Activated CD8-positive, alpha-beta memory T cell treated with anti-CD3 and anti-CD28 coated beads for 4 hours (primary cell): ENCODE measurements at places on chromosomes 1 and 21.

GRCh38 chr1:87426463-87427249 is 98.0 kb downstream of the LMO4 start:
- no peak for DNase-seq

GRCh38 chr1:55204997-55205396 is 10.2 kb downstream of the USP24 start:
- no peak for DNase-seq

DNA sequence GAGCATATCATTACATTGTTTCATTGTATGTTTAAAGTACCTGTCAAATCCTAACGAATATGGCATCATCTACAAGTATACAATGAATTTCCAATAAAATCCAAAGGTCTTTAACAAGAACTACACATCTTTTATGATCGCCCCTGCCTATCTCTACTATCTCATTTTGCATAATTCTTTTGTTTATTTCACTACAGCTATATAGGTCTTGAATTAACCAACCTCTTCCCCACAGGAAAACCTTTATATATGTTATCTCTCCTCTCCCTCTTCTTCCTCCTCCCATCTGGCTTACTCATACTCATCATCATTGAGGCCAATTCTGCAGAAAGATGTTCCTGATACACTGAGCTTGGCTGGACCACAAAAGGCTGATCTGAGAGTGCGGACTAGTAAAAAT is 175.5 kb downstream of the DENND1B start:
- DNase-seq, result no peak

GRCh38 chr1:168905633-168906032 is 176.6 kb upstream of the DPT start:
- no peak for DNase-seq

DNA sequence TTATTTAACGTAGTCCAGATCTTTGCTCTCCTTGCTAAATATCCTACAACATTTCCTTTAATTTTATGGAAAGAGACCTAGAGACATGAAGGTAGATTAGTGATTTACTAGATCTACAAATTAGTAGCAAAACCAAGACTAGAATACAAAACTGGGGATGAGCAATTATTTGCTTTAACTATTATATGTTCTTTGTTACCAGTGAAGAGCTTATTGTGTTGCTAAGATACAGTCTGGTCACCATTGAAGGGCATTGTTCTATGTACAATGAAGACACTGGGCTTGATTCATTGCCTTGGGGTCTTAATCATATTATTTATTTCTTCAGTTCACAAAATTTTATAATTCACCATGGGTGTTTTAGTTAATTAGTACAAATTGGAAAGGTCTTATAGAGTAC is 88.3 kb downstream of the S1PR1 start:
- DNase-seq, result no peak

DNA sequence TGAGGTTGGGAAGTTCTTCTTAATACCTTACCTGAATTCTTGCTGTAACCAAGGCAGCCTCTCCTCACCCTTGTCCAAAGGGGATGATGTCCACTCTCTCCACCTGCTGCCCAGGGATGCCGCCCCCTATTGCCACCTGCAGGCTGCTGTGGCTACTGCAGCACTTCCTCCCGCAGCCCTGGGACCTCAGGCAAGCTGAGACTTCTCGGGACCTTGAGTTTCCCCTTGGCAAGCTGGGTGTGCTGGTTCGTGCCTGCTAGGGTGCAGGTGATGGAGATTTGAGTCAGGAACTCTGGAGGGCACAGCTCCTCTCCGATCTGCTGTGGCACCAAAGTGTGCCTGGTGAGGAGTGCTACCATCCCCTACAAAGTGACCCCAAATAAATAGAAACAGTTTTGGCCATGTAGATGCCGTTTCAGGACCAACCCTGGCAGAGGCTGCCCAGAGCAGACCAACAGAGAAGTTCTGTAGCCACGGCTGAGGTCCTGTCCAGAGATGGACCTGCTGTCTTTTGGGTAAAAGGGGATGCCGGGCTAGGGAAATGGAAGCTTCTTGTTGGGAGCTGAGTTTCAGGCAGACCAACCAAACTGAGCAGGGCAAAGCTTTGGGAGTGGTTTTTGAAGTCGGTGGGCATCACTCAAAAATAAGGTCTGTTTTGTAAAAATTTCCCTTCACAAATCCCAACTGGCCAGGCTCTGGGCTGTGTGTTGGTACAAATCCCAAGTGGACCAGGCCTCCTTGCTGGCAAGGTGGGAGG is 31.7 kb downstream of the RUNX3 start:
- DNase-seq, result no peak

DNA sequence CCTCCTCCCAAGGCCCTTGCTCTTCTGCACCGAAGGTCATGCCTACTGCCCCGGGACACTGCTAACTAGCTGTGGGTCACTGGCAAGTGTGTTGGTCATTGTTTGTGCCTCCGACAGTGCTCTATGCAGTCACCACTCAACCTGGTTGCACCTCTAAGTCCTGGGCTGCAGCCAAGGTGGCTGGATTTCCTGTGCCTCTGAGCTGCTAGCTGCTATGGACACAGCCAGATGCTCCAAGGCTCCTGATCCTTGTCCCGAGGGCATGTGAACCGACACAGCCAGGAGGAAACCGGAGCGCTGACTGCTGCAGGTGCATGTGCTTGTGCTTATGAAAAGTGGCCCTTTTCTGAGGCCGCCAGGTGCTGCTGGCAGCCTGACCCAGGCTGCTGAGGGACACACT is 14.7 kb upstream of the SPOCD1 start:
- DNase-seq, result no peak

- no peak for DNase-seq
These were observed 9.3 kb downstream of the DMAP1 start for GRCh38 chr1:44222397-44223186.

- no peak for DNase-seq
These were observed 121.9 kb downstream of the CYYR1 start for GRCh38 chr21:26451081-26451740.

- DNase-seq, result no peak
These were observed 8.4 kb upstream of the USP33 start for GRCh38 chr1:77768006-77768405.

DNA sequence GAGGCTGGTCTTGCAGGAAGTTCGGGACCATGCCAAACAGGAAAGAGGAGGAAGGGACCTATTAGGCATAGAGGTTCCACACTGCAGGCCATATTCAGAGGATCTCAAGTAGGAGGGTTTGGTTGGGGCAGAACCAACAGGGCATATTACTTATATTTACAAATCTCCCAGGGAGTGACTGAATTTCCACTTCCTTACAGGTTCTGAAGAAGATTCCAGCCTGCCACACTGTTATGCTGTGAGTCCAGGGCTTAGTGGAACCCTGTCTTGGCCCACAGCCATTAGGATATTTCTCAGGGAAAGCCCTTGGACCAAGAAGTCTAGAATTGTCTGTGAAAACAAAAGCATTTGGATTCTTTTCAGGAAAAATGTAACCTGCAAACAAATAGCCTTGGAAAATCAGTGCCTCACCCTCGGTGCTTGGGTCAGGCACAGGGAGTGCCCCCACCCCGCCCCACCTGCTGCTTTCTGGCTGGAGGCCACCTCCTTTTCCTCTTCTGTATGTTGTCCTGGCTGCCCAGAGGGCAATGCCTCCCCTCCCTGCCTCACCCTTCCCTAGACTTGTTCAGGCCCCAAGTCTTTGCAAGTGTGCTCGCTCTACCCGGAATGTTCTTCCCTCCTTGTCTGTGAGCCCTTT is 41.0 kb upstream of the JUN start:
- DNase-seq, result no peak

- no peak for DNase-seq
These were observed 870.7 kb downstream of the BRINP3 start for GRCh38 chr1:189606795-189607476.

GRCh38 chr1:15692121-15692682 is 8.1 kb downstream of the PLEKHM2 start:
- no peak for DNase-seq

- DNase-seq, result no peak
These were observed 45.7 kb downstream of the PTGFR start for GRCh38 chr1:78536427-78536826.

GRCh38 chr1:93244298-93245069 is 64.0 kb downstream of the CCDC18 start:
- no peak for DNase-seq

DNA sequence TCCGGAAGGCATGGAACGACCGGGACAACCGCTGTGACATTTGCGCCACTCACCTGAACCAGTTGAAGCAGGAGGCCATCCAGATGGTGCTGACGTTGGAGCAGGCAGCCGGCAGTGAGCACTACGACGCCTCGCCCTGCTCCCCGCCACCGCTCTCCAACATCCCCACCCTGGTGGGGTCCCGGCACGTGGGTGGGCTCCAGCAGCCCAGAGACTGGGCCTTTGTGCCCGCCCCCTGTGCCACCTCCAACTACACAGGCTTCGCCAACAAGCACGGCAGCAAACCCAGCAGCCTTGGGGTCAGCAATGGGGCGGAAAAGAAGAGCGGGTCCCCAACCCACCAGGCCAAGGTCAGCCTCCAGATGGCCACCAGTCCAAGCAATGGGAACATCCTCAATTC is 212.1 kb downstream of the KIF26B start:
- no peak for DNase-seq

DNA sequence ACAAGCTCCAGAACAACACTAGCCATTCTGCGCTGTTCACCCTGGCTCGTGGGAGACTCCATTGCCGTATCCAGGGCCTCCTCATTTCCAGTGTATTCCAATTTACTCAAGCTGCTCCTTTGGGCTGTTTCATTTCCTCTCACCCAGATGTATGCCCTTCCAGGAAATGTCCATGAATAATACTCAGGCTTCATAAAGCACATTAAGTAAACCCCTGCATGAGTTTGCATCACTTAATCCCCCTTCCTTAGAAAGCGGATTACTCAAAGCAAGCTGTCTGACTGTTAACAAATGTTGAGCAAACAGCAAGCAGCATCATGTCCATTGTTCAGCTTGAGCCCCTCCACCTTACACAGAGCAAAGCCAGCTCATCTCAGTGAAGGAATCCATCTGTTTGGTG is 403.6 kb upstream of the PBX1 start:
- no peak for DNase-seq

- DNase-seq, result no peak
These were observed at the start of gene RXRG for GRCh38 chr1:165444897-165445370. Gene RXRG (minus strand): TSS chr1:165445126. CDS start chr1:165444893, 233 bp downstream.

- DNase-seq, result no peak
These were observed 36.4 kb downstream of the IGFN1 start for GRCh38 chr1:201226859-201227488.

- DNase-seq, result no peak
These were observed 22.8 kb downstream of the NEK7 start for GRCh38 chr1:198179556-198179981.

GRCh38 chr1:109995536-109995935 is 11.0 kb downstream of the AHCYL1 start:
- no peak for DNase-seq

DNA sequence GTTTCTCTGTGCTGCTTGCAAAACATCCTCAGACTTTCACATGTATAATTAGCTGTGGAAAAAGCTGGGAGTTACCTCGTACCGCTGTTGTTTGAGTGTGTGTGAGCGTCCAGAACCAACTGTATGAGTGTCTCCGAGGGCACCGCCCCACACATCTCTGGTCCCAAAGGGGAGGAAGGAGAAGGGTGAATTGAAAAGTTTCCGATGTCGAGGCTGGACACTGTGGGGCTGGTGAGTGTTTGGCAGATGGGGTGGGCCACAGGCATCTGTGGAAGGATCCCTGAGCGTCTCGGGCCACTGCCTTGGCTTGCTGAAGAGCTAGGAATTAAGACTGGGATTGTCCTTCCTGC is 1.2 kb downstream of the ATP2B4 start:
- no peak for DNase-seq

- DNase-seq, result no peak
These were observed 625 bp upstream of the NEGR1 start for GRCh38 chr1:72283022-72283306.

GRCh38 chr1:234529950-234530237 is 50.9 kb upstream of the TARBP1 start:
- DNase-seq, result no peak

GRCh38 chr1:55708781-55709180 is 493.6 kb upstream of the USP24 start:
- no peak for DNase-seq

- DNase-seq, result no peak
These were observed 9.8 kb downstream of the INKA2 start for GRCh38 chr1:111729271-111729921.

- no peak for DNase-seq
These were observed 299.6 kb upstream of the NCAM2 start for GRCh38 chr21:20698585-20698984.

- no peak for DNase-seq
These were observed 10.6 kb downstream of the APCS start for GRCh38 chr1:159598196-159598595.

GRCh38 chr1:39954324-39954869 is 548 bp upstream of the MFSD2A start:
- DNase-seq, result no peak

GRCh38 chr1:74356493-74356892 is 121.3 kb downstream of the TNNI3K start:
- no peak for DNase-seq

DNA sequence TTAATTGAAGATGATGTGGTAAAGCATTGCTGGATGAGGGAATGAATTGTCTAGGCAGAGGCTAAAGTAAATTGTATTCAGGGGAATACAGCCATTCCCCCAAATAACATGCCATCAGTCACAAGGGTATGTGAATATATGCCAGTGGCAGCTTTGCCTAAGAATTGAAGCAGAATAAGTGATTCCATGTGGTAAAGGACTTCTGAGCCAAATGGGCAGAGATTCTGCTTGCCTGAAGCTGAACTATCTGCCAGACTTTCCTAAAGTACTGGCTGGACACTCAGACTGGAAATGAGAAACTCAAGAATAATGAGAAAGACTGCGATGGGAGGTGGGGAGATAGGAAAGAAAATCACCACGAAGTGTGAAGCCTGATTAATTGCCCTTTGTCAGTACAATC is 2.4 kb downstream of the LIX1L start:
- DNase-seq, result no peak

DNA sequence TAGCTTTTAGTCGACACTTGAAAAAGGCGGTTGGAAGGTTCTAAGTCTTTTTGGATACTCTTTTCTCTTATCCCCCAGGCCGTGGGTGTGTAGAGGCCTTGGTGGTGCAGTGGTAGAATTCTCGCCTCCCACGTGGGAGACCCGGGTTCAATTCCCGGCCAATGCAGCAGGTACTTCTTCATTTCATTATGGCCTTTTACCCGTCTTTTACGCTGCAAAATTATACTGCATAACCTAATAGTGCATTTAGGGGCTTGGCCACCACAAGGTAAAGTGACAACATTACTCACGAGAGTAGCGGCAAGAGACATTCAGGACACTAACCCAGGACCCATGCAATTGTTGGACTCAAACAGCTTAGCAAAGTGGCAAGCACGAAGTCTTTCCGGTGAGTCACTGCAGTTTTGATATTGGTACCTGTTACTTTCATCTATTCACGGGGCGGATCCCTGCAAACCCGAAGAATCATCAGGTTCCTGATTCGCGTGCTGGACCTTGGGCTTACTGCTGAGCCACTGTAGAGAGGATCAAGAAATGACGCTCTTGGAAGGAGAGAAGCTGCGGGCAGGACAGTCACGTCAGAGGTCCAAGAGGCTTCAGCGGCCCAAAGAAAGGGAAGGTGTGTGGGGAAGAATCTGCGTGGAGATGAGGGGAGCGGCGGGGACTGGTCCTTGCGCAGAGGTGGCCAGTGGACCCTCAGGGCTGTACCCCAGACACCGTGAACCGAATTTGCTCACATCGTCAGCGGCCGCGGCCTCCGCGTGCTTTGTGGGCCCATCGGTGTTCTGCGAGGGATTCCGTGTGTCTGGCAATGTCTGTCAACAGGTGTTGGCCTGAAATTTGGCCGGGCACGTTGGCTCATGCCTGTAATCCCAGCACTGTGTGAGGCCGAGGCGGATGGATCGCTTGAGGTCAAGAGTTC is 12.9 kb upstream of the RNU1-4 start:
- no peak for DNase-seq
